ENCODE measurements at places on chromosomes 16 and 17.

DNA sequence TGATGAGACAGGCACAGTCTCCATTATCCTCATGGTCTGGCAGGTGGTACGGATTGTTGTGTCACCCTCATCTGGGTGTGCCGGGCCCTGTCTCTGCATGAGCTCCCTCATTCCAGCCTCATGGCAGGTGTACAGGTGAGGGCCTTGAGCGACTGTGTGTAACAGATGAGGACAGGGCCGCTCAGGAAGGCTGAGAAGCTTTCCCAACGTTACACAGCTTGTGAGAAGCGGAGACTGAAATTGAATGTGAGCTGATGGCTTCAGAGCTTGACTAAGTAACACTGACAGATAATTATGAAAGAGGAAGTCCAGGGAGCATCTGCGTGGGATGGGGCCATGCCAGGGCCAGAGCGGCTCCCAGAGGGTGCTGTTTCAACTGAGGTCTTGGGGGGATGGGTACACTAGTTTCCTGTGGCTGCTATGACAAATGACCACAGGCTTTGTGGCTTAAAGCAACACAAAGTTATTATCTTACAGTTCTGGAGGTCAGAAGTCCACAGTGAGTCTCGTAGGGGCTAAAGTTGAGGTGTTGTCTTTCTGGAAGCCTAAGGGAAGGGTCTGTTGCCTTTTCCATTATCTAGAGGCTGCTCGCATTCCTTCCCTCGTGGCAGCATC is 36.7 kb downstream of the CMIP start:
- no peak for DNase-seq

GRCh38 chr16:79278506-79278905 is 322.0 kb downstream of the MAF start:
- DNase-seq: peak; percentile 42

- DNase-seq: no peak
These were observed 171.0 kb downstream of the CCDC182 start for GRCh38 chr17:57574040-57574513.

- DNase-seq: no peak
These were observed 40.0 kb upstream of the COQ7 start for GRCh38 chr16:19027416-19027815.

DNA sequence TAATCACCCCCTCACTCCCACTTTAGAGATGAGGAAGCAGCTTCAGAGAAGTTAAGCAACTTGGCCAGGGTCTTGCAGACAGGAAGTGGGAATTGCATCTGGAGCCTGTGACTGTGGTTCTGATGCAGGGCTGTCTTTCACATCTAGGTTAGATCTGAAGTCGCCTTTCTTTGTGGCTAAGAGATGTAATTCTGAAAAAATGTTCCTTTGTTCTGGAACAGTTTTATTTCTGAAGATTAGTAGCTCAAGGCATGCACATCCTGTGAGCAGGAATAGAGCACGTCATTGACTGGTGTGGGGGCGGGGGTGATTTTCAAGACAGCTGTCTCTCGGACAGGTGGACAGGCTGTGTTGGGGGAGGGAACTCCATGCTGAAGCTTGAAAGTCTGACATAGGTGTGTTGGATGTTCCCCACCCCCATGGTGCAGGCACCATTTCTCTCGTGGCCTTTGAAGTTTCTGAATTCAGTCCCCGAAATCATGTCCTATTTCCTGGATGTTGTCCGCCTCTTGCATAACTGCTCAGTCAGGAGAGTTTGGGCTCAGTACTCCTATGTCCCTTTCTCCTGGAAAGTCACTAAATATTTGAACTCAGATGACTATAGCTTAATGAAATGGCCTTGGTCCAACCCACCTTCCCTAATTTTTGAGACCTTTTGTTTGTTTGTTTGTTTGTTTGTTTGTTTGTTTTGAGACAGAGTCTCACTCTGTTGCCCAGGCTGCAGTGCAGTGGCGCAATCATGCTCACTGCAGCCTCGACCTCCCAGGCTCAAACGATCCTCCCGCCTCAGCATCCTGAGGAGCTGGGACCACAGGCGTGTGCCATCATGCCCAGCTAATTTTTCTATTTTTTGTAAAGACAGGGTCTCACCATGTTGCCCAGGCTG is 21.0 kb upstream of the HERPUD1 start:
- DNase-seq: no peak

DNA sequence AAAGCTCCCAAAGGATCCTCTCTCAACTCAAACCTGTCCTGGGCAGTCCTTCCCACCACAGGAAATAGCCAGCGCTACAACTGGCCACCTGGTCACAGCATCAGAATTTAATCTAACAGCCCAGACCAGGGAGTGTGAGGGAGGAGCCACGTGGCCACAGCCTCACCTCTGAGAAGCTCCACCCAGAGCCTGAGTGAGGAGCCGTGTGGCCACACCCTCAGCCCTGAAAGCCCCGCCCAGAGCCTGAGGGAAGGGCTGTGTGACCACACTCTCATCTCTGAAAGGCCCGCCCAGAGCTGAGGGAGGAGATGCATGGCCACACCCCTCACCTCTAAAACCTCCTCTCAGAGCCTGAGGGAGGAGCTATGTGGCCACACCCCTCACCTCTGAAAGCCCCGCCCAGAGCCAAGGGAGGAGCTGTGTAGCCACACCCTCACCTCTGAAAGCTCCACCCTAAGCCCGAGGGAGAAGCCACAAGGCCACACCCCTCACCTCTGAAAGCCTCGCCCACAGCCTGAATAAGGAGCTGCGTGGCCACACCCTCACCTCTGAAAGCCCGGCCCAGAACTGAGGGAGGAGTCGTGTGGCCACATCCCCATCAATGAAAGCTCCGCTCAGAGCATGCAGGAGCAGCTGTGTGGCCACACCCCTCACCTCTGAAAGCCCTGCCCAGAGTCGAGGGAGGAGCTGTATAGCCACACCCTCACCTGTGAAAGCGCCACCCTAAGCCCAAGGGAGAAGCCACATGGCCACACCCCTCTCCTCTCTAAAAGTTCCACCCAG is 28.6 kb downstream of the SLC38A8 start:
- DNase-seq: peak; percentile 52

DNA sequence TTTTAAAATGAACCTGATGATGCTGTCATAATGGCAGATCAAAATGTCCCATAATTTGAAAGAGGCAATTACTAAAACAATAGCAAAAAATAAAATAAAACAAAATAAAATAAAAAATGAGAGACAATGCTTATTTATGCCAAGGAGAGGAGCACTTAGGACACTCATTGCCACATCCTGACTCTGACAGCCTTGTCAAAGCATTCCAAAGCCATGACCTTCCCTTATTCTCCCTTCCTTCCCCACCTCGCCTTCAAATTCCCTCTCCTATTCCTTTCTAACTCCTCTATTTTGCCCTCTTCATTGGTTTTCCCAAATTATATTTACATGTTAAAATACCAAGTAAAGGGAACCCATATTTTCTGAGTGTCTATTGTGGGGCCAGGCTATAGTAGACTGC is 220.0 kb downstream of the CDH13 start:
- DNase-seq: no peak

- no peak for DNase-seq
These were observed 1.3 kb downstream of the CACNG4 start for GRCh38 chr17:66965801-66966262.
